ENCODE measurements at places on chromosomes 7 and 10.

- no peak for DNase-seq
Observed at GRCh38 chr7:27091105-27091504, 4.7 kb downstream of the HOXA1 start.

DNA sequence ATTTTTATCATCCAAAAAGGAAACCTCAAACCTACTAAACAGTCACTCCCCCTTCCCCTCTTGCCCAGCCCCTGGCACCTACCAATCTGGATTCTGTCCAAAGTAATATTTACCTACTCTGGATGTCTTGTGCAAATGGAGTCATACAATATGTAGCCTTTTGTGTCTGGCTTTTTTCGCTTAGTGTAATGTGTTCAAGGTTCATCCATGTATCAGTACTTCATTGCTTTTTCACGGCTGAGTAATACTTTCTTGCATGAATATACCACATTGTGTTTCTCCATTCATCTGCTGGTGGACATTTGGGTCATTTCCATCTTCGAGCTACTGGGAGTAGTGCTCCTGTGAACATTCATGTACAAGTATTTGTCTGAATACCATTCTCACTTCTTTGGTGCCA lies 113.6 kb downstream of the EEPD1 start:
- no peak for DNase-seq

- DNase-seq, result no peak
Observed at GRCh38 chr10:126893841-126894240, 11.4 kb upstream of the DOCK1 start.

DNA sequence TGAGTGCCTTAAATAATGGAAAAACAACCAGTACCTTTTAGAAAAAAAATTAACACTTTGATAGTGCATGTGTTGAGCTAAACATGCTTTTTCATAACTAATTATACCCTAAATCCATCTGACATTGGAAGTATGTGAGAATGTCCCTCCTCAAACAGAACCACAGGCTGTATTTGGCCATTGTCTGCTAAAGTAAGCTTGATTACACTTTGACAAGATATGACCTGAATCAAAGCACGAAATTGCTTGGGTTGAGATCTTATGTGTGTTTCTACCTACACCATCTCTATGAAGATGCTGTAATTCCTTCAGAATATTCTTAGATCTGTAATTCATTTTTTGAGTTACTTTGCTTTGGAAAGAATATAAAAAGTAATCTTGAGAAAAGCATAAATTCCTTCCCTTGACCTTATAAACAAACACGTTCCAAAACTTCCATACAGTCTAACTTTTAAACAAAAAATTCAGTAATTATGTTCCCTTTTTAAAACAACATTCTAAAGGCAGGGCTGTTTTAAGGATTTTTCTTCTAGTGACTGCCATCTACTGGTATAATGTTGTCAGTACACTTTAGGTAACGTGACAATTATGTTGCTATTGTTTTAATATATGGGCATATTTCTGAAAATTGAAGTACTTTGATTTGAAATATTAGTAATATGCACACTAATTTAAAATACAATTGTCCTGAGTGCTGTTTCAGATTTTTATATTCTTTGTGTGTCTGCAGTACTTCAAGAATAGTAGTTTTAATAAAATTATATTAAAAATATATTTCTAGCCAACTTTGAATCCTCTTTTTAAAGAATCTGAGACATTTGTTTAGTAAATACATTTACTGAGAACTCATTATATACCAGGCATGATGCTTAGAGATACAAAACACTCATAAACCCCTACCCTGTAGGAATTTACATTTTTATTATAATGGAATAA lies 20.9 kb downstream of the CD36 start:
- DNase-seq, result no peak

DNA sequence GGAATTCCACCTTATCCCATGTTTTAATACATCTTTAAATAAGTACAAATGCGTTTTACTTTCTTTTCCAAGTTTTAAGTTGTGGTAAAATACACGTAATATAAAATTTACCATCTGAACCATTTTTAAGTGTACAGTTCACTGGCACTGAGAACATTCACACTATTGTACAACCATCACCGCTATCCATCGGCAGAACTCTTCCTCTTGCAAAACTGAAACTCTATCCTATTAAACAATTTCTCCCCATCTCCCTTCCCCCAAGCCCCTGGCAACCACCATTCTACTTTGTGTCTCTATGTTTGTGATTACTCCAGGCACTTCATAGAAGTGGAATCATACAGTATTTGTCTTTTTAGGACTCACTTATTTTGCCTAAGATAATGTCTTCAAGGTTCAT lies 33.8 kb downstream of the HIP1 start:
- DNase-seq, result no peak
